Tibial nerve (tissue), 4 donors: ENCODE measurements at places on chromosomes 6 and 20. TPM values are rescaled to one million over a fixed set of nuclear protein-coding genes. Genes with fewer than 3 reads are reported as not detected.

- H3K4me3 ChIP-seq: no peak overlapping the region
- no peaks in the 10 kb centered on the region for H3K36me3 ChIP-seq
- H3K4me1 ChIP-seq: no peaks in the 10 kb centered on the region
- no peak for DNase-seq
These were observed 343.0 kb upstream of the ZFP64 start for GRCh38 chr20:52534616-52535015.

DNA sequence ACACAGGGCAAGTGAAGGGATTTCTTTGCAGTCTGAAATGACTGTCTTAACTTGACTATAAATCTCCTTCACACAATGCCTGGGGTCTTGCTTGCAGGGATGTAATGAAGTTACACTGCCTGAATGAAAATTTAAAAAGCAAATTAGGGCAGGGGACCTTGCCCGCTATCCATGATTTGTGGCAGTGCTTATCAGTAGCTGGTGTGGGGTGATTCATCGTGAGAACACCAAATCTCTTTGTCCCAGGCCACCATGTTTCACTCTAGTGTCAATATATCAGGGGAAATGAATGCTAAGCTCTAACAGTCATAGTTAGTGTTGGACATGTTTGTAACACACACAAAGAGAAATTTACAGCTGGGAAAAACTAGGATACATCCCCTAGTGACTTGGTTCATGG, 713.7 kb upstream of the EPHA7 start:
- H3K27ac ChIP-seq: no peak overlapping the region
- H3K36me3 ChIP-seq: no peaks in the 10 kb centered on the region
- no peaks in the 10 kb centered on the region for H3K27me3 ChIP-seq
- H3K4me3 ChIP-seq: no peak overlapping the region

GRCh38 chr6:74415056-74415455, 719.1 kb downstream of the CD109 start:
- no peaks in the 10 kb centered on the region for H3K27me3 ChIP-seq
- H3K4me3 ChIP-seq: no peak overlapping the region
- H3K36me3 ChIP-seq: no peaks in the 10 kb centered on the region
- H3K27ac ChIP-seq: no peak overlapping the region
- H3K4me1 ChIP-seq: no peaks in the 10 kb centered on the region

DNA sequence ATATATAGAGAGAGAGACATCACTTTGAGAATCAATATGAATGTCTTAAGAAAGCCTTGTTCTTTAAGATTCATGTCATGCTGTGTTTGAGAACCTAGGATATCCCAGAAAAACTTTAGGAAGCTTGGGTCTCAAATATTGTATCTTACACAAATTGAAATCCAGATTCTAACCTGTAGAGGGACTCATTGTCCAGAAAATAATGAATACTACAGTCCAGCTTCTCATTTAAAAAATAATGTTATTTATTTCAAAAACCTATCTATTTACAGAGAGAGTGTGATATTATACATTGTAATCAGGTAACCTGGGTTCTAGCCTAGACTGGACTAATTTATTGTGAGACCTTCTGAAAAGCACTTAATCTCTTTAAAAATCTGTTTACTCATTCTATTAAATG, 4.2 kb downstream of the RFX6 start:
- no peak overlapping the region for H3K4me3 ChIP-seq
- no peaks in the 10 kb centered on the region for H3K27me3 ChIP-seq
- H3K36me3 ChIP-seq: no peaks in the 10 kb centered on the region
- no peak for DNase-seq
- no peak overlapping the region for H3K27ac ChIP-seq

DNA sequence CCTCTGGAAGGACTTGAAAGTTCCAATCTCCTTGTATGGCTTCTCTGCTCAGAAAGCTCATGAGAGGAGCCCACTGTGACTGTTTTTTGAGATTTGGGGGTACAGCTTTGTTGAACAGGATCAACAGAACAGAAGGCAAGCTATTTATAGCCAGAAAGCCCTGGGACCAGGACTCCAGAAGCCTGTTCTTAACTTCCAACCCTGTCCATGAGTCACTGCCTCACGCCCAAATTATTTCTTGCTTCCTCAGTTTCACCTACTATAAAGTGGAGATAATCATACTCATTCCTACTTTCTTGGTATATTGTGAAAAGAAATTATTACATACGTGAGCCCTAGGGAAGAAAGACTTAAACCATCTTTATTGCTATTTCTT, 100.9 kb upstream of the MARCKS start:
- no peaks in the 10 kb centered on the region for H3K4me1 ChIP-seq
- no peaks in the 10 kb centered on the region for H3K36me3 ChIP-seq
- no peaks in the 10 kb centered on the region for H3K27me3 ChIP-seq
- H3K4me3 ChIP-seq: no peak overlapping the region

DNA sequence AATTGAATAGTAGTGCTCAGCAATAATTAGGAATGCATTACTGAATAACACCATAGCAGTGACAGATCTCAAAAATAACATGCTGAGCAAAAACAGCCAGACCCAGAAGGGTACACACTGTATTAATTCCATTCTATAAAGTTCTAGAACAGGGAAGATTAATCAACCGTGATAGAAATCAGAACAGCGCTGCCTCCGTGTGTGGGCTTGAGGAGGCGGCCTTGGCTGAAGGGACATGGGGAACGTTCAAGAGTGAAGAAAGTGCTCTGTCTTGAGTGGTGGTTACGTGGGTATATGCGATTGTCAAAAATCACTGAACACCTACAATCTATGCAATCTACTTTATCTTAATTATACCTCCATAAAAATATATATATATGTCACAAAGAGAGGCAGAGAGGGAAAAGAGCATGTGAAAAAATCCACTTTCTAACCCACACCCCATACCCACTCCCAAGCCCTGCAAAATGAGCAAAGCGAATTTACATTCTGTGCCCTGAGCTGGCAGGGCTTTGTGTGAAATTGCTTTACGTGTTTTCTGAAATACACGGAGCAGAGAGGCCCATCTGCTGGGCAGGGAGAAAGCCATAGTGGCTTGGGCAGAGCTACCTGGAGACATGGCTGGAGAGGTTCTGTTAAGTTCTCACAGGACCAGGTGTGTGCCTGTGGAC, 74.4 kb downstream of the NFATC2 start:
- peaks cover 2% of the 10 kb centered on the region for H3K36me3 ChIP-seq
- DNase-seq: no peak
- peaks cover 19% of the 10 kb centered on the region for H3K4me1 ChIP-seq
- H3K4me3 ChIP-seq: no peak overlapping the region
- H3K27me3 ChIP-seq: no peaks in the 10 kb centered on the region
- peak overlapping the region; percentile 74 for H3K27ac ChIP-seq

DNA sequence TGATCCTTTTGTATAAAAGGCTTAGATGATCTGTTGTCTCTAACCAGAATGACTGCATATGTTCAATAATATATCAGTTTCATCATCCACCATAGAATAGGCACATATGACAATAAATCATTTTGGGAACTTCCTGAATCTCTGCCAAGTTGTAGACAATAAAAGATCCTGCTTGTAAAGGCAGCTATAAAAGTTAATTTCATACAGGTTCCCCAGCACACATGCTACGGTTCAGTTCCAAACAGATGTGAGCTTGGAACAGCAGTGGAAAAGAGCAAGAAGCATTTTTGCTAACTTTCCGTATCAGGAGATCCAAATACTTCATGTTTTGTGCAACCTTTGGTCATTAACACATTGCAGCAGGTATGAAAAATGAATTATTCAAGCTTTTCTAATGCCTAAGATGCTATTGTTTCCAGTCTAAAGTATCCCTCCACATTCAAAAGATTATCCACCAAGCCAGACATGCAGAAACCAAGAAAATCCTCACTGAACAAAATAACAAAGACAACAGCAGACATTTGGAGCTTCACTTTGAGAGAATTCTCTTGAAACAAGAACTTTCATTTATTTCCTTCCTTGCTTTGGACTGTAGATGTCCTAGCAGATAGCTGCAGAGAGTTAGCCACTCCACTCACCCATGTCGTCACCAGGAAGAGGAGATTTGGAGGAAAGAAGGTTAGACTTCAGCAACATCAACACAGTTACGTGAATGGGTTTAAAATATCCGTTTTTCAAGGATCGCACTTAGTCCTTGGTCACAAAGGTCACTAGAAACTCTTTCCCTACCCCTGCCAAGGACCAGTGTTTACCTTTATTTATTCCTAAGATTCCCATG, 453.5 kb upstream of the JARID2 start:
- no peak for DNase-seq
- H3K27ac ChIP-seq: no peak overlapping the region
- no peaks in the 10 kb centered on the region for H3K27me3 ChIP-seq
- no peak overlapping the region for H3K4me3 ChIP-seq

- H3K4me3 ChIP-seq: no peak overlapping the region
- H3K4me1 ChIP-seq: no peaks in the 10 kb centered on the region
- no peak overlapping the region for H3K27ac ChIP-seq
- no peaks in the 10 kb centered on the region for H3K36me3 ChIP-seq
These were observed 71.0 kb upstream of the CD83 start for GRCh38 chr6:14046476-14047068.

The PSORS1C1 gene
- total RNA-seq: 2.4 TPM

The CCN6 gene
- total RNA-seq: 0.42 TPM

The ZNF334 gene
- total RNA-seq: 8.2 TPM

The PPIL6 gene
- total RNA-seq: 1.2 TPM

The LATS1 gene
- total RNA-seq: 24.1 TPM

The PROKR2 gene
- not detected for total RNA-seq

The CASP8AP2 gene
- total RNA-seq: 21.4 TPM

The TRIM15 gene
- not detected for total RNA-seq

The DEFB124 gene
- total RNA-seq: not detected
